Stimulated activated CD8-positive, alpha-beta memory T cell treated with anti-CD3 and anti-CD28 coated beads, Interleukin-4, amount 100 ng/mL, for 1 hour (primary cell): ENCODE measurements at places on chromosomes 7 and 10.

DNA sequence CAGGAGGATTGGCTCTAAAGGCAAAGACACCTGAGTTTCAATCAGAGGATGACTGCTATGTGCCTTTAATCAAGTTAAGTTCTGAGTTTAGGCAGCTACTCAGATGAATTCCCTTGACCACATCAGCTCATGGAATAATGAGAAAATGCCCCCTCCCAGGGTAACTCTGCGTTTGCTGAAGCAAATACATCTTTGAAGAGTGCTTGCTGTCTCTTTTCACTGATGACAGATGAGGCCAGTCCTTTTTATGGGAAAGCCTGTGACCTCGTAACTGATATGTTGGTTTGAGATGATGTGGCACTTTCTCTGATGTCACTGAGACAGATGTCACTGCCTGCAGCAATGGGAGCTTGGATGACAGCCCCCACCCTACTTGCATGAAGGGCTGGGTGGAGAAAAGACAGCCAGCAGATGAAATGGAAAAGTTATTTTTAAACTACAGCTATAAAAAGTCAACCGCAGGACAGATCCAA is 43.7 kb upstream of the DGKI start:
- no peak for DNase-seq

DNA sequence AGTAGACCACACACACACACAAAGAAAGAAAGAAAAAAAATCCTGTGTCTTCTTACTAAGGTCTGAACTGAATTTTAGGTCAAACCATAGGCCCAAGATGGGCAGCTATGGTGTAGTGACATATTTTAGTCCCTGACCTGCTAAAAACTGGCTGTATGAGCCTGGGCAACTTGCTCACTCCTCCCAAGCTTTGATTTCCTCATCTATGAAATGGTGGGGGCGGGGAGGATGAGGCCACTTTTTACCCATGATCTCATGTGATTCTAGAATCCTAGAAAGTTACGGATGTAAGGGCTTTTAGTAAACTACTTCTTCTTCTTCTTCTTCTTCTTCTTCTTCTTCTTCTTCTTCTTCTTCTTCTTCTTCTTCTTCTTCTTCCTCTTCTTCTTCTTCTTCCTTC is 6.1 kb upstream of the CCL24 start:
- DNase-seq, result no peak

- DNase-seq, result no peak
These were observed 21.8 kb downstream of the MAP3K8 start for GRCh38 chr10:30455816-30456215.

DNA sequence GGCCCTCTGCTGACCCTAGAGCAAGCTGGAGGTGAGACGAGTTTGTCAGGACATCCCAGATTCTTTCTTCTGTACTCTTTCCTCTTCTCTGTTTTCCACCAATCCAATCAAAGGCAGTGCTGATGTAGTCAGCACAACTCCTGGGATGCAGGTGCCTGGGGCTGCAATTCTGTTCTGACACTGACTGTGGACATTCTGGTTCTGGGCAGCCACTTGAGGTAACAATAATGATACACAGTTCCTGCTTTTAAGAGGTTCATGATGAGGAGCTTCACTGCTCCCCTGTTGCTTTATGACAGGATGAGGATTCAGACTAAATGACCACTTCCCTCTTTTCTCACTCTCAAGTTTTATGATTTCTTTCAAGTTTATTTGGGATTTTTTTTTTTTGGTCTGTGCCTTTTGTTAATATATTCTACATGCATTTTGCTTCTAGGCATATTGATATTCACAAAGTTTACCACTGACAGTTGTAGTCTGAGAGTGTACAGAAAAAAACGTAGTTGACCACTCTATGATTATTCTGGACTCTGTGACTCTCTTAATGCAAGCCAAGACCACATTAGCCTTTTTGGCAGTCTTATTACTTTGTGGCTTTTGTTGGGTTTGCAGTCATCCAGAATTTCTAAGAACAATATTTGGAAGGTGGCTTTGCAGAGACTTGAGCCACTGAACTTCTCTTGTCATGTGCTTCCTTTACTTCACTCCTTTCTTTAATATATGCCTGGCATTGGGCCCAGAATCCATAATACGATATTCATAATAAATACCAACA is 247.6 kb downstream of the AUTS2 start:
- no peak for DNase-seq

DNA sequence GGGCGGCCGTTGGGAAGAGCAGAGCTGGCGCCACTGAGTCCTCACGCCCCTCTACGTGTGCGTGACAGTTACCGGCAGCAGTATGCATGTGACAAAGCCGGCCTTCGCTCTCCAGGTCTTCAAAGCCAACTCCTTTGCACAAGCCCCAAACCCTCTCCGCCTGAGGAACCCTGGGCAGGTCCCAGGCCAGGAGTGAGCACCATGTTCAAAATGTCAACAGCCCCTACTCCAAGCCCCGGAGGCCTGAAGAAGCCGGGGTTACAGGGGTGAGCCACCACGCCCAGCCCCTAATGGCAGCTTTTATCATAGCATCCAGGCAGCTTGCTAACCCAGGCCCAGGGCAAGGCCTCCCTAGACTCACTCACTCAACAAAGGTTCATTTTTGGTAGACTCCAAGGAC is 70.8 kb downstream of the OAT start:
- no peak for DNase-seq

DNA sequence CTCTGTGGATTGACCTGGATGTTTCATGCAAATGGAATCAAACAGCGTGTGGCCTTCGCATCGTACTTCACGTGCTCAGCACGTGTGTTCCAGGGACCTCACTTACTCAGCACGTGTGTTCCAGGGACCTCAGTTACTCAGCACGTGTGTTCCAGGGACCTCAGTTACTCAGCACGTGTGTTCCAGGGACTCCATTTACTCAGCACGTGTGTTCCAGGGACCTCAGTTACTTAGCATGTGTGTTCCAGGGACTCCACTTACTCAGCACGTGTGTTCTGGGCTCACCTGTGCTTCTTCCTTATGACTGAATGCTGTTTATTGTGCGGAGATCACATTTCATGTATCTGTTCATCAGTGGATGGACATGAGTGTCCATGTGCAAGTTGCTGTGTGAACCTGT is 22.0 kb downstream of the INPP5A start:
- DNase-seq, result no peak

- DNase-seq, result no peak
These were observed 165.7 kb downstream of the PARD3 start for GRCh38 chr10:34649385-34649784.

- DNase-seq, result no peak
These were observed 131.1 kb downstream of the CNNM2 start for GRCh38 chr10:103049237-103049636.

GRCh38 chr7:74064696-74065095 is 18.9 kb upstream of the LIMK1 start:
- no peak for DNase-seq

DNA sequence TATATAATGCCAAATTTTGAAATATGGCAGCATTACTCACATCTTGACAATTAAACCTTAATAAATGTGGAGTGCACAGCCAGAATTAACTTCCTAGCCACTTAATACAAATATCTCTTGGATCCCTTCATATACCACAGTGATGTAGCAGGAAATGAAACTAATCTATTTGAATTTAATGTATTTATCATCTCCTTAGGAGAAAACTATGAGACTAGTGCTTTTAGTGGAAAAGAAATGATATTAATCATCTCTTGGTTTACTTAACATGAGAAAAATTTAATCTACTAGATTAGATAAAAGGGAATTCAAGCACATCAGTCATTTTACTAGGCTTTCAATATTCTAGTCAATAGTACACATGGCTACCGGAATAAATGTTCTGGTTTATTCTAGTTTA is 55.7 kb upstream of the GPR22 start:
- DNase-seq, result no peak

GRCh38 chr7:140326116-140326928 is 72.0 kb downstream of the SLC37A3 start:
- DNase-seq, result no peak

GRCh38 chr7:100835903-100836811 is 8.8 kb upstream of the EPHB4 start:
- no peak for DNase-seq

DNA sequence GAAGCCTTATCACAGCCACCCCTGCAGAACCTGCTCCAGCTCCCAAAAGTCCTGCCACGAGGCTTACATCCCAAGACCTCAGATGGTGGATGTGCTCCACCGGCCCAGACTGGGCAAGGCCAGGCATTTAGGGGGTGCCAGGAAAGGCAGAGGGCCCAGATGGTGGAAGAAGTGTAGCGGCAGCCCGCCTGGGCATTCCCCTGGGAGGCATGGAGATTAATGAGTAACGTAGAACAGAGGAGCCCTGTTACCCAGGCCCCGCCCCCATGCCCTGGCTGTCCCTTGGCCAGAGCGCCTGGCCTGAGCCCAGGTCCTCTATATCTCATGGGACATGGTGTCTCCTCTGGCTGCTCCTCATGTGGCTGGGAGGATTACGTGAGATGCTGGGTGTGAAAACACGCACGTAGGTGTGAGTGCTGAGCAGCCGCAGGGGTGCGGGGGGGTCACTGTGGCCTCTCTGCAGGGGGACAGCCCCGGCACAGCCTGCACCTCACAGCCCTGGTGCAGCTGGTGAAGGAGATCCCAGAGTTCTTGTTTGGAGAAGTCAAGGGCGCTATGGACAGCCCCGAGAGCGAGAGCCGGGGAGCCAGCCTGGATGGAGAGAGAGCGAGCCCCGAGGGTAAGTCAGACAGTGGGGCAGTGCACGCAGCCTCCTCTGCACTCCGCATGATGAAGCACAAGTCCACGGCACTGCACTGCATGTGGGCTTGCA is 52.9 kb downstream of the ZNF467 start:
- DNase-seq, result no peak

- DNase-seq, result no peak
These were observed 7.9 kb upstream of the HOXA2 start for GRCh38 chr7:27110186-27111031.

GRCh38 chr7:86776136-86776535 is 132.4 kb downstream of the GRM3 start:
- no peak for DNase-seq

DNA sequence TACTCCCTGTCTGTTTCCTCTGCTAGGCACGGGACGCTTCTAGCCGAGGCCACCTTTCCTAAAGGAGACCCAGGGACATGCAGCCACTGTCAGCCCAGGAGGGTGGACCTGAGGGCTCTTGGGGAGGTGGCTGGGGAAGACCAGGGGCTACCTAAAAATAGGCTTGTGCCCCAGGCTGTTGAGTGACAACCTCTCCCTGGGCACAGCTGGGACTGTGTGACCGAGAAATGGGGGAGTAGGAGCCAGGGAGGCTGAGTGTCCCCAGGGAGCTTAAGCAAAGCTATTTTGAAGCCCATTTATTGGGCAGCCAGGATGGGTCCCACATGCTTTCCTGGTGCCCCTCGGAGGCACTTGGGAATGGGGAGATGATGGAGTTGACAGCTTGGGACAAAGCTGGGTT is 63.8 kb downstream of the CALML3 start:
- DNase-seq, result no peak

DNA sequence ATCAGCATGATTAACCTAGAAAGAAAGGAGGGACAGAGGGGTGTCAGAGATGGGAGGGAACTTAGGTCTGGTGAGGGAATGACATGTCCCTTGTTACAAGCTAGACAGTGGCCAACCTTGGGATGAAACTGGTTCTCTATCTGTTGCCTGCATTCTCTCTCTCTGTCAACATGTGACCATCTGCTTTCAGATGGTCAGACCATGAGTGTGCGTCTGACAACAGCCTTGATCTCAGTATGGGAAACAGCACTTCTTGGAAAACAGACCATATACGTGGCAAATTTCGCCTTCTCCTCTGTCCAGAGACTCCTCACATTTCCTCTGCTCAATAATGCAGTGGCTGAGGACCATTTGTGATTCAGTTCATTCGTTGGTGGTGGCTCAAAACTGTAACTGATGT is 845.9 kb downstream of the TYW1 start:
- no peak for DNase-seq

DNA sequence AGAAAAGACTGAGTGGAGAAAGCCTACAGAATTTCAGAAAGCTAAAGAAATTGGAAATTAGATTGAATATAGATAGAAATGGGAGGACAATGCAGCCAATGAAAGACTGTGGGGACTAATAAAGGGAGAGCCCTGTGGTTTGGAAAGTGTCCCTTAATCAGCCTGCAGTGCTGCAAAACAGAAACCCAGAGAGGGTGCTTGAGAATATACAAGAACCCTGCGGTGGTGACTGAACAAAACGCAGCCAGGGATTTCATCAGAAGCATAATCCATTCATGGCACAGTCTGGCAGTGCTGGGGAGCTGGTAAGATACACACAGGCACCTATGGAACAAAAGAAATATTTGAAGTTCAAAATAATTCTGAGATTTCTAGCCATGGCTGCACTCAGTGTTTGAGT is 19.1 kb downstream of the CEP41 start:
- no peak for DNase-seq

DNA sequence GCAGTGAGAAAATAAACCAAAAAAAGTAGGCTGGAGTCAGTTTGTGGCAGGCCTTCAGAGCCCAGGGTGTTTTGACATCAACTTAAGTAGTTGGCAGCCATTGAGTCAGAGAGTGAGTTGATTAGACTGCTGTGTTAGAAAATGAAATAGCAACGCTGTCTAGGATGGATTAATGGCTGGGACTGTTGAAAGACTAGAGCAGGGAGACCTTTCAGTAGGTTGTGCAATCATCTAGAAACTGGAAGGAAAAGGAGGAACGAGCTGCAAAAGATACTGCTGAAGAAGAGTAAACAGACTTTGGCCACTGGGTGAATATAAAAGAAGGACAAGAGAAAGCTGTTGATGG is 28.6 kb upstream of the TRIL start:
- DNase-seq, result no peak

GRCh38 chr10:15209827-15210509 is 41.5 kb upstream of the NMT2 start:
- peak; percentile 70 for DNase-seq

GRCh38 chr10:11307937-11308336 is 290.3 kb downstream of the CELF2 start:
- no peak for DNase-seq

DNA sequence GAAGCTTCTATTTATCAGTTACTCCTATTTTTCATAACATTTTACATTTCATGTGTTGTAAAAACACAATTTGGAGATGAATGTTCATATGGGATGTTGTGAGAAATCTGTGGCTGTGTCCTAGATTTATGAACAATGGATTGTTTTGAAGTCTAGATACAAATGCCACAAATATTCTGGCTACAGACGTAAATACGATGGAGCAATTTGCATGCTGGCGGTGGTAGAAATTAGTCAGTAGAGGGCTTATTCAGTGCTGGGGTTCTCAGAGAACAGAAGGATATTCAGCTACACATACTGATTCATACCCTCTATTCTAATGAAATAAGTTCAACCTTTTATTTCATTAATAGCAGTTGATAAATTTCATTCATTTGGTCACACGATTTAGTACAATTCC is 48.8 kb downstream of the PLPP4 start:
- DNase-seq, result no peak

DNA sequence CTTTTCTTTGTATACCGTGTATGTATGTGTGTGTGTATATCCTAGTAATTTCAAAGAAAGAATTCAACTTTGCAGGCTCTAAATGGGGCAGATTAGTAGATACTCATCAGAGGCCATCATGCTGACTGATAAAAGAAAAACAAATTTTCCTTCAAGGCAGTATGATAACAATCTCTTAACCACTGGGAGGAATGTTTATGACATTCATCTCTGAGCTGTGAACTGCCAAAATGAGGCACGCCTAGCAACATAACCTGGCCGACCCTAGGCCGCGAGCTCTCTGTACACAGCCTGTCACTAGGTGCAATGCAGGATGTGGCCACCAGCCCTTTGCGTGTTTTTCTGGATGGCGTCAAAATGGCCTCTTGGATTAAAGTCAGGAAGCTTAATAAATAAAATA is 343.7 kb upstream of the GALNT17 start:
- DNase-seq, result no peak
